Activated naive CD8-positive, alpha-beta T cell treated with anti-CD3 and anti-CD28 coated beads, Interleukin-2, amount 10 ng/mL, durations not matched to agents 7 days and 5 days (primary cell): ENCODE measurements at places on chromosomes 5 and 9.

DNA sequence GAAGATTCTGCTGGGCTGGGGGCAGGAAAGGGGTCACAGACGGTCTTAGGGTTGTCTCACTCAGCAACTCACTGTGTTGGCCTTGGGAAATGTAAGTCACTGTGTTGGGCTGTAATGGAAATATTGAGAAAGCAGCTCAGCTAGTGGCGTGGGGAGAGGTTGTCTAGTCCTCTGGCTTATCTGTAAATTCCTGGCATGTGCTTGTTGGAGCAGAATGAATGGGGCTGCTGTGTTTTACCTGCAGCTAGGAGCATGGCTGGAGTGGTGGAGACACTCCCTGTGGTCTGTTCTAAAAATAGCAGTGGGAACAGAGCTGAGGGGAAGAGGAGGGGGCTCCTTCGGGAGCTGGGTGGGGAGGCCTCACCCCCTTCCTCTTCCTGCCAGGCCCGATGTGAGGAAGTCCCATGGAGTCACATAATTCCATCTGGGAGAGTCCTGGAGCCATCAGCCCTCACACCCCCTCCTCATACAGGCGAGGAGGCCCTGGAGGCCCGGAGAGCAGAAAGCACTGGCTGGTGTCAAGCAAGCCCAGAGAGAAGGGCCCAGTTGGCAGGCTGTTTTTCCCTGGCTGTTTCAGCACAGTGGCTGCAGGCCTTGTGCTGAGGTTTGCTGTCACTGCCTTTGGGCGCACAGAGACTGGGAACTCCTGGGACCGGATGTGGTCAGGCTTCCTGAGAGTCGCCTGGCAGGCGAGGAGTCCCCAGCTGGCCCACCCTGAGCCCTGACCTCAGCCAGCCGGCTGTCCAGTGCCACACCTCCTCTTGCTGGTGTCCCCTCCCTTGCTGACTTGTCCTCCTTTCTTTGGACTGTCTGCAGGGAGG, 84.9 kb downstream of the RGS3 start:
- no peak for DNase-seq

DNA sequence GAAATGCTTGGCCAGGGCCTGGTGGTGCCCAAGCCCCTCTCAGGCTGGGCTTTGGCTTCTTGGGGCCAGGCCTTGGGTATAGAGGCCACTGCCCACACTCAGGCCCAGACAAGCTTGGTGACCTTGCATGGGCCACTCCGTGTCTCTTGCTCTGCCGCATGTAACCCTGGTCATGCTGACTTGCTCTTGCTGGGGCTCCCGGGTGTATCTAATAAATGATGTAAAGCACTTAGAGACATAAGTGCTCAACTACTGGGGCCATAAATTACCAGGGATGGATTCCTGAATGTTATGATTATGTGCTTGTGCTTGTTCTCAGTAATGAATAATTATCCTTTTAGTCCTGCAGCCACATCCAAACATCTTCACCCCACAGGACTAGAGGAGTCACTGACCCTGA, 54.0 kb downstream of the C5orf15 start:
- DNase-seq, result no peak

- no peak for DNase-seq
Observed at GRCh38 chr9:123081824-123082223, 48.4 kb downstream of the GPR21 start.

GRCh38 chr5:40569546-40570270, 110.0 kb upstream of the PTGER4 start:
- DNase-seq, result no peak

DNA sequence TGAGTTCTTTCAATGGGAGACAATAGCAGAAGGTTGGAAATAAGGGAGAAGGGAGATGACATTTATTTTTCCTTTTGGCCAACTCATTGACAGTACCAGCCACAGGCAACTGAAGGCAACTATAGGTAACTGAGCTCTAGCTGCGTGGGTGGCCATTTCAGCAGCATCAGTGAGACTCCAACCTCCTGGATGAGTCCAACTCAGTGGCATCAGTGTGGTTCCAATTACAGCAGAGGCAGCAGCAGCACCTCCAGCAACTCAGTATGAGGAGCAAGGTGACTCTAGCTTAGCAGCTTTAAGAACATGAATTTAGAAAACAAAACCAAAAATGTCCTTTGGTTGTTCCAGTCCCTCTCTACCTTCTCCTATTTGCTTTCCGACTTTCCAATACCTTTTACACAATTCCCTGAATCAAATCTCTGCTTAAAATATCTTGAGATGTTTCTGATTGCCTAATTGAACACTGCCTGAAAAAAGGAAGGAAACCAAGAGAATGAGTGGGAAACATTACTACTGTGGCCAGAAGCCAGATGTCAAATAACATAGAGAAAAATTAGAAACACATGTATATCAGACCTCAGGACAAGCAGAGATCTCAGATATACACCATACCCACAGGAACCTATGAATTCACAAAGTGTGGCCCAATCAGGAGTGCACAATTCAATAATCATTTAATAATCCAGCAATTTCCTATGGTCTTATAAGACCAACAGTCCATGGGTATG, 166.5 kb upstream of the RORB start:
- DNase-seq, result no peak

DNA sequence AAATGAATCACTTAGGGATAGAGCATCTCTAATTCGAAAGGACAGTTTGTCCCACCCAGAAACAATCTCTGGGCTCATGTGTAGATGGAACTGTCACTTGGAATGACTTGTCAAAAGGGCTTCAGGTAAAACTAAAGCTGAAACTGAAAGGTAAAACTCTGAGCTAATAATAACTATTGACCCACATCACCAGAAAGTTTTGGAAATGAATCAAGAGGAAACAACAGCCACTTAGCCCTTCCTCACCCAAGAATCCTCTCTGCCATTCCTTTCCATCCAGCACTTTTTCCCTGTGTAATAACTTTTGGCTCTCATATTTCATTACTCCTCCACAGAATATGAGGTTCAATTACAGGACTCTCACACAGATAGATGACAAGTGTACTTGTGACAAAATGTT, 14.0 kb upstream of the GLRX start:
- no peak for DNase-seq

GRCh38 chr5:77398896-77399295, 93.2 kb downstream of the WDR41 start:
- DNase-seq, result no peak

GRCh38 chr9:14029806-14030374, 284.1 kb downstream of the NFIB start:
- no peak for DNase-seq

GRCh38 chr9:115978091-115978490, 175.5 kb upstream of the PAPPA start:
- DNase-seq, result no peak

DNA sequence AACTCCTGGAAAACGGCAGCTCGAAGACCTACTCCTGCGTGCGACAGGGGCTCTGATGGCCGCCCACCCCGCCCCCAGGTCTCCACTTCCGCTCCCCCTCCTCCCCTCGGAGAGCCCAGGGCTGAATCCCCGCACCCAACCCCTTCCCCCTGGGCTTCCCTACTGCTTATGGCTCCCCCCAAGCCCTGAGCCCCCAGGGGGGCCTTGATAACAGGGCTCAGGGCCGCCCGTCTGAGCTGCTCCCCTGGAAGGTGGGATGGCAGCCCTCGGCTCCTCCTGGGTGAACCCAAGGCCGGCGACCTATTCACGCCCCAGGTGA, 30.4 kb downstream of the GLT6D1 start:
- DNase-seq, result no peak

- no peak for DNase-seq
Observed at GRCh38 chr5:125295405-125295872, 549.0 kb upstream of the ZNF608 start.

GRCh38 chr5:137684761-137685160, 51.1 kb downstream of the KLHL3 start:
- DNase-seq, result no peak

DNA sequence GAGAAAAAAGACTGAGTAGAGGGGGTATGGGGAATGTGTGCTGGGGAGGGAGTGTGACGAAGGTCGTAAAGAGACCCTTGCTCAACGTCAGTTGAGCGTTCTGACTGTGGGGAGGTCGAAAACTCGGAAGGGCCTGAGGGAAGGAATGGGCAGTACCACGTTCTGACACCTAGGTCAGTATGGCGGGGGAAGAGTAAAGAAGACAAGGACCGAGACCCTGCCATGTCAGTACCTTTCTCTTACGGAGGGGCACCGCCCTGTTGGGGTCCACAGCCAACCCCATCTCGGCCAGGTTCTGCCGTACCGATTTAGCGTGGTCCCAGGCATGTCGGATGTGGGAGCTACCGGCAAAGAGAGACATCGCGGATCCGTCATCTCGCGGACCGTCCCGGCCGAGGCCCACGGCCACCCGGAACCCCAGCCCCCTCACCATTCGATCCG, 375 bp downstream of the NOP16 start:
- no peak for DNase-seq

DNA sequence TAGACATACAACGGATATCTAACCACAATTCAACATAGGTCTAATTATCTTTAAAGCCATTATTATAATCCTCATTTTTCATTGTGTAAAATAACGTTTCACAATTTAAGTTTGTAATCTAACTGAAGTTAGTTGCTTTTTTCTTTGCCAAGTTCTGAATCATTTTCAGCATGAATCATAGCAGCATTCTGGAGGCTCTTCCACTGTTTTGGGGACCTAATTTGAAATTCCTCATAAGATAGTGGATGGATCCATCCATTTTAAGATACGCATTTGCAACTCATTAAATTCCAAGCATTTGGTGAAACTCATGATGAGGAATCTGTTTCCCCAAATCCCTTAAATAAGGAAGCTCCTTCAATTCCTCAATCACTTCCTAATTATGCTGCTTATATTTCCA, 447.1 kb upstream of the CDH10 start:
- DNase-seq, result no peak

DNA sequence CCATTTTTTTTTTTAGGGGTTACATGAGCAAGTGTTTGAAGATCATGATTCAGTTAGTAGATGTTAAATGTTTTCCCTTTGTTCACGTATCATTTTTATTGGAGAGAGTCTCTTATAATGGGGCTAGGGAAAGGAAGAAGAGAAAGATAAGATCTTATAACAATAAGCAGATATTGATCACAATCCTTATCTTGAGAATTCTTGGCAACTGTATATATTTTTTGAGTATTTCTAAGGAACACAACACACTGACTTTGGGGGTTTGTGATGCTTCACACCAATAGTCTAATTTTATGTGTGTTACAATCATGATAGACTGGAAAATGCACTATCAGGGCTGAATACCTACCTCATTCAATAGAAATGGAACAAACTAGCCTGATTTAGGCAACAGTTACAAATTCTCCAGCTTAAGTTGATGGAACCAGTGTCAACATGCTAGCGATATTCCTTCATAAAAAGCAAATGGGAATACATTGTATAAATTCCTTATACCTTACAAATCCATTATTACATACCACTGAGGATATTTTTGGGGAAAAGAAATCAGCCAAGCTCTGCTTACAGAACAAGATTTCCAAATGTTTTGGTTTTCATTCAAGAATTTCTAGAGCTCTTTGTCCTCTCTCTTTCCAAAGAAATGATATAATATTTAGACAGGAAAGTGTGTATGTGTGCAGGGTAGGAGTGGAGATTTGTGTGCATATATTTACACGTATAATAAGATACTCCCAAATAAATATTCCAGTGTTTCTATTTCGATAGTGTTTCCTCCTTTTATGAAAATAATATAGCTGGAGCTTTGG, 41.5 kb downstream of the SVEP1 start:
- no peak for DNase-seq

GRCh38 chr5:34719029-34719428, 62.9 kb downstream of the RAI14 start:
- DNase-seq, result no peak

GRCh38 chr5:96527768-96528661, 95.0 kb upstream of the PCSK1 start:
- DNase-seq, result no peak

DNA sequence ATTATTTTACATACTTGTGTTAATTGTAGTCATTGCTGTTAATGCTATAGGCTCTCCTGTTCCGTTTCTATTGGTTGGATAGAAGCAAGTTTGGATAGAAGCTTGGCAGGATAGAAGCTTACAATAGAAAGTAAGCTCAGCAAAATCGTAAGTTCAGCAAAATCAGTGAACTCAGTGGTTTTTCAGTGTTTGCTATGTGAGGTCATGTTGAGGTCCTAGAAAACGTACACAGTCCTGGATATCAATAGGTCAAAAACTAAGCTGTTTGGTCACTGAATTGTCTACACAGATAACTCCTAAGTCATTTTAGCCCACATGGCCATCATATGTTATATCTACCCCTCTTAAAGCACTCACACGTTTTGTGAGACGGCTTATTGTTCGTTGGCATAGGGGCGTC, 299.4 kb downstream of the MAN2A1 start:
- no peak for DNase-seq

DNA sequence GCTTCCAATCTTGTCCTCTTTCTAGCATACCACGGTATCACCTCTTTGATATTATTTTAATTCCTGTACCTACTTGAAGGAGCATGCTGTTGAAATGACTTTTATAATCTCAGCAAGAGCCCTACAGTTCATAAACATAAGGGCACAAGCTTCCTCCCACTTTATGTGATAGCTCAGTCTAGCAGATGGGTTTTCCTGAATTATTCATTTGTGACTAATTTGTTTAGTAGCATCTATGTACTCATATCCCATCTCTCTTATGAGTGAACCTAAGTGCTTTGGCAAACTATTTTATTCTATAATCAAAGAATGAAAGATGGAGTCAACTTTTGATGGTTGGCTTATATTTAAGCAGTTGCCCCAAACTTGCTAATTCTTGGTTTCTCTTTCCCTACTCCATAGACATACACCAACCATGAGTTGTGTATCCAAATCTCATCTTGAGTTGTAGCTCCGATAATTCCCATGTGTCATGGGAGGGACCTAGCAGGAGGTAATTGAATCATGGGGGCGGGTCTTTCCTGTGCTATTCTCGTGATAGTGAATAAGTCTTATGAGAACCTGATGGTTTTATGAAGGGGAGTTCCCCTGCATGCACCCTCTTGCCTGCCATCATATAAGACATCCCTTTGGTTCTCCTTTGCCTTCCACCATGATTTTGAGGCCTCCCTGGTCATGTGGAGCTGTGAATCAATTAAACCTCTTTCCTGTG, 17.7 kb downstream of the TXNDC8 start:
- DNase-seq, result no peak

DNA sequence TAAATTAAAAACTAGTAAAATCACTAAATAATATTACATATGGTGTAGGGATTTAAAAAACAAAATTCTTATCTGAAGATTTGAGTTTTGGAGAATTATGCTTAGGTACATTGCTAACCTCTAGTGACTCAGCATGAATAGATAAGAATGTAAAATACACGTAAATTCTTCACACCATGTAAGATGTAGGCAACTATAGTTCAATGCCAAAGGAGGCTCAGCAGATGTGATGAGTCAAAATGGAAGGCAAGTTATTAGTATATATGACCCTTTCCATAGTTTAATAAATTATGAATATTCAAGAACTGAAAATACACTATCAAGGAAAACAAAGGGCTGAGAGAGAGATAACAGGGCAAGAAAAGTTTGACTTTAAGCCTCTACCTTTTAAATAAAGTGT, 79.0 kb downstream of the MRPS30 start:
- no peak for DNase-seq

- DNase-seq, result no peak
Observed at GRCh38 chr9:130330202-130330862, 64.8 kb downstream of the HMCN2 start.

- DNase-seq, result no peak
Observed at GRCh38 chr9:98444601-98445000, 189.2 kb upstream of the TBC1D2 start.
